ENCODE measurements at places on chromosomes 5 and 9. TPM values are rescaled to one million over a fixed set of nuclear protein-coding genes. Genes with fewer than 3 reads are reported as not detected.

GRCh38 chr9:76787677-76788076 lies 23.4 kb downstream of the PCA3 start:
- DNase-seq = no peak

The PCDHB13 gene
- total RNA-seq = 3.5 TPM

The GTF2H2C gene
- total RNA-seq = 14.6 TPM

The IFNA14 gene
- not detected for total RNA-seq

The DRD1 gene
- total RNA-seq = not detected

The PCDHA1 gene
- total RNA-seq = not detected

The ZNF462 gene
- 34.5 TPM for total RNA-seq

The CCNJL gene
- 11.3 TPM for total RNA-seq

GRCh38 chr9:77961541-77961940 lies 70.1 kb downstream of the GNAQ start:
- DNase-seq = no peak

The SMIM33 gene
- not detected for total RNA-seq

DNA sequence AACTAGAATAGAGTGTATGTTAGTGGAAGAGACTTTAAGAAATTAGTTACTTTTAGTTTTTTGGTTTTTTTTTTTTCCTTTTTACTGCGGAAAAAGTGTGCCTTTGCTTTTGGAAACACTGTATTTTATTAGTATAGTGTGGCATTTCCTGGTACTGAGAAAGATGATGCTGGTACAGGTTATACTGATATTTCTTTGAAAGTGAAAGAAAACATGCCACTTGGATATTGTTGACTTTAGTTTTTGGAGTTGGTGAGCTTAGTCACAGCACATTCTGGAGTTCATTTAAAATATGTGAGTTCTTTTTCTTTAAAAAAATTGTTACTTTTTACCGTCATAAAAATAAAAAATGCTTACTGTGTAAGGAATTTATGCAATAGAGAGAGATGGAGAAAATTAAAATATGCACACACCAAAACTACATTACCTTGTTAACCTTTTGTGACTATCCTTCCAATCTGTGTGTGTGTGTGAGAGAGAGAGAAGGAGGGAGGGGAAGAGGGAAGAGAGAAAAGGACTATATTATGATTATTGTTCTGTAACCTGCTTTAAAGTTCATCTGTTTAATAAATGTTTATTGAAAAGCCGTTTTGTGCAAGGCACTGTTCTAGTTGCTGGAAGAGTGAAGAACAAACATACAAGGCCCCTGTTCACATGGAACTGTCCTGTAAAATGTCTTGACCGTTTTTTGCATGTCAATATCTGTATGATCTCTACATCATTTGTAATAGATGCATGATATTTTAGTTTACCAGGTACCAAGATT lies 1.9 kb downstream of the UGCG start:
- DNase-seq = no peak

The PCDHB2 gene
- 3.8 TPM for total RNA-seq

DNA sequence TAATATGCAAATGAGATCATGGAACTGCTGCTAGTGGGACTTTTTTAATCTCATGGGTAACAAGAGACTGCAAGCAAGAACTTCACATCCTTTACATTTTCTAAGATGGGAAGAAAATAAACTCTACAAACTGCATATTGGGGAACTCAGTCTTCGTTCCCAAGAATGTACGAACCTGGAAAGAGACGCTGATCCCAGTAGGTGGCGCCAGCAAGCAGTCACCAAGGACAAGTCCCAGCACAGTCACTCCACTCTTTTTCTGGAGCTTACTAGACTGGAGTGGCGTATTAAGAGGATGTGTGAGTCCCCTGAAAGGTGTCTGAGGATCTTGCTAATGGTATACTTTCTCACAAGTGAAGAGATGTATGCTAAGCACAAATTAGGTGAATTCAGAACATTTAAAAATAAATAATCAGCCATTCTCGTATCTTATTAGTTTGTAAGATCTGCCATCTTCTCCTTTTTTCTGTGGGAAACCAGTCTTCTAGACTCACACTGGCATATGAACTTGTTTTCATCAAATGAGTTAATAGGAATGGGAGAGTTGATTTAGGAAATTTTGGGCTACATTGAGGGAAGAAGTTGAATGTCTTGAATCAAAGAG lies 16.0 kb upstream of the PUM3 start:
- peak; percentile 33 for DNase-seq

- no peak for DNase-seq
Measured at GRCh38 chr5:113050721-113051382, 74.3 kb downstream of the DCP2 start.

- no peak for DNase-seq
Measured at GRCh38 chr9:79769476-79770275, 197.9 kb downstream of the TLE4 start.

DNA sequence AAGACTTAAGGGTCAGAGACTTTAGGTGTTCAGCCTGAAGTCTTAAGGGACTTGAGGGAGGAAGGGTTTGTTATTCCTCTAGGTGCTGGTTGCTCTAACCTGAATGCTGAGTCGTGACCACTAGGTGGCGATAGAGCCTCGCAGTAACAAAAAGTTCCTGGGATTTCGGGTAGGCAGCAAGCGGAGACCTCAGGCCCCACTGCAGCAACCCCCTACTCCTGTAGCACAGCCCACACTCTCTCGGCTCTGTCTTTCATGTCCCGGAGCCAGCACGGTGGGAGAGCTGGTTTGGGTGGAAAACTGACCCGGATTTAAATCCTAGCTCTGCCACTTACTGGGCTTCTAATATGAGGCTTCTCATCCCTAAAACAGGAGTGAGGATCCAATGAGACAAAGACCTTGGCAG lies 100.3 kb upstream of the PANK3 start:
- DNase-seq = peak; percentile 72

DNA sequence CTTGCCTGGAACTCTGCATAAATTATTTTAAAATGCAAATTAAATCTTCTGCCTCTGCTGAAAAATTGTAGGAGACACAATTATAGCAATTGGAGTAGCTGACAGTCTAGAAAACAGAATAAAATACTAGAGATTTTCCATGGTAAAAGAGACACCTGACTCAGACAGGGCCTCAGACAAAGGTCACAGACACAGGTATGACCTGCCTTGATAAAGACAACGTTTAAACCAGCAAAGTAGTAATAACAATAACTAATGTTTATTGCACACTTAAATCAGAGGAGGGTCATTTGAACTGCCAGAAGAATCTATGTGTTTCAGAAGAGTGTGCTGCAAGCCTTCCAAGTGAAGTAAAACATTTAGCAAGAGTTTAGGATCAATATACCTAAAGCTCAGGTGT lies 3.9 kb downstream of the SOWAHA start:
- no peak for DNase-seq

DNA sequence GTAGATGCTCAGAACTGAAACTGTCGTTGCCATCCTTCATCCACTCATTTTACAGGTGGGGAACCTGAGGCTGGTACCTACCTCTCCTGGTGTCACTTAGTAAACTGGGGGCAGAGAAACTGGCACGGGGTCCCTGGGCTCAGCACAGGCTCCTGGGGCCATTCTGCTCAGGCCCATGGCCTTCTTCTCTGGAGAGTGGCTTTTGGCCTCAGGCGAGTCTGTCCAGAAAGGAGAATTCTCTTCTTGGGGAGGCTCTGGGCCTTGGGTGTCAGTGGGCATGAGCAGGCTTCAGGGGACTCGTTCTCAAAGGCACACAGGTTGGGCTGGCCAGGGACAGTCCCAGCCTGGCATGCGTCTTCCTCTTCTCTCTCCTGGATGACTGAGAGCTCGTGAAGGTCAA lies 24.6 kb downstream of the COL5A1 start:
- DNase-seq = no peak

GRCh38 chr9:89740722-89741121 lies 135.9 kb downstream of the GADD45G start:
- DNase-seq = no peak

The CKMT2 gene
- 1,395 TPM for total RNA-seq

GRCh38 chr9:81474792-81475191 lies 214.6 kb downstream of the TLE1 start:
- DNase-seq = no peak

GRCh38 chr5:67434466-67434865 lies 237.9 kb upstream of the CD180 start:
- no peak for DNase-seq

The TOR4A gene
- total RNA-seq = 21.5 TPM

GRCh38 chr5:166324372-166324771 lies 1967.1 kb upstream of the WWC1 start:
- DNase-seq = no peak

The SLC45A2 gene
- not detected for total RNA-seq

The PCDHGB4 gene
- total RNA-seq = 7.1 TPM

DNA sequence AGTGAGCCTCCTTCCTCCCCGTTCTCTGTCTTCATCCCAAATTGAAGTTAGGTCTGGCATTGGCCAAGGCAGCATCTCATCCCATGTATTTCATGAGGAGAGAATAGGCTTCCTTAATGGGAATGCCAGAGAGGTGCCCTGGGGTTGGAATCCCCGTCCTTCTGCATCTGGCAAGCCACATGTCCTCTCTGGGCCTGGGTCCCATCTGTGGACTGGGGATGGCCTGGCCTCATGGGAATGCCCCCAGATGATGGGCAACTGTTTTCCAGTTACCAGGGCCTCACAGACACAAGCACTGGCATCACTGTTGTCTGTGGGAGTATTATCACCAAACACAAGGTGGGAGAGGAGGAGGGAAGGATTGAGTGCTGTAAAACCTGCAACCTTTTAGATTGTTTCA lies 153.9 kb downstream of the FSTL4 start:
- no peak for DNase-seq

The GPR151 gene
- total RNA-seq = not detected

GRCh38 chr5:168093200-168093910 lies 198.1 kb upstream of the WWC1 start:
- DNase-seq = no peak

DNA sequence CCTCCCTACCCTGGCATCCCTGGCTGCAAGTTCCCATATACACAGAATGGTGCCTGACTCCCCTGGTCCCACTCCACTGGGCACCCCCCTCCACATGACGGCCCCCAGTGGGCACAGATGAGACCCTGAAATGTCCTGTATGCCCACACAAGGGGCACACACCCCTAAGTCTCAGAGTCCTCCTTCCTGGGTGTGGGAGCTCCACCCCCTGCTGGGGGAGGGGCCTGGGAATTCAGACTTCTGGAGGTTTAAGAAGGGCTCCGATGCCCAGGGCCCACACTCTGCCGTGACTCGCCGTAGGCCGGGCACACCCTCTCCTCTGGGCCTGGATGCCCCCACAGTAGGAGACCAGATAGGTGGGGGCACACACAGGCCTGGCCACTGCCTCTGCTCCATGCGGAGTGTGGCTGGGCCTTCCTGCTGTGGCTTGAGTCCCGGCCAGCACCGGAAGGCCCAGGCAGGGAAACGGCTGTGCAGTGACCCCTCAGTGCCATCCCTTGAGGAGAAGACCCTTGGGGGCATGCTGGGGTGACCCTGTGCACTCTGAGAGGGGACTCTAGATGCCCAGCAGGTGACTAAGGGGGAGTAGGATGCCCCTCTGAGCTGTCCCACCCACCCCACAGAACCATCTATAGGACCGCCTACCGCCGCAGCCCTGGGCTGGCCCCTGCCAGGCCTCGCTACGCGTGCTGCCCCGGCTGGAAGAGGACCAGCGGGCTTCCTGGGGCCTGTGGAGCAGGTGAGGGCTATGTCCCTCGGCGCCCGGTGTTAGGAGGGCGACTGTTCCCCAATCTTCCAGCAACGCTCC lies 6.5 kb downstream of the EGFL7 start:
- no peak for DNase-seq

DNA sequence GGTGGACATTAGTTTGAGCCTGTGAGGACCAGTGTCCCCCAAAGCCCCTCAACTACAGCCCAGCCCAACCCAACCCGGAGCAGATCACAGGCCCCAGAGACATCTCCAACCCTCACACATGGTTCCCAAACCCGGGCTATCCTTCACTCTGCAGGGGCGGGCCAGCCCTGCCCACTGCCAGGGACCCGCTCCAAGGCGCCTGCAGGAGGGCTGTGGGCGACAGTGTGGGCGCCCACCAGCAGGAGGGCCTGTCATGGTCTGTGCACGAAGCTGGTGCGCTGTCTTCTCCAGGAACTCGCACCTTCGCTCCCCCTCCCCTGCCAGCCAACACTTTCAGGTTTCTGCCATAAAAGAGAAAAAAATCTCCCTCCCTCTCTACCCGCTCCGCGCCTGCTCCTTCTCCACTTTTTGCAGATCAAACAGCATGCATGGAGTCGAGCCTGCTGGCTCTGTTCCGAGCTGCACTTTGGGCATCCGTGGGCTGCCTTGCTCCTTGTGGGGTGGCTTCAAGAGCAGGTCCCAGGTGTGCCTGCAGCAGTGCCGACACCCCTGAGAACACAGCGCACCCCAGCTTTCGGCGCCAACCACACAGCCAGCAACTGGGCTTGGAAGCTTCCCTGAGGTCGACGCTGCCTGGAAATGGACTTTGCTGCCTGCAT lies 133.7 kb upstream of the PPP1R26 start:
- DNase-seq = no peak

The SPATA31E1 gene
- not detected for total RNA-seq

- no peak for DNase-seq
Measured at GRCh38 chr5:56506211-56506965, 273.3 kb upstream of the ANKRD55 start.

The FLT4 gene
- 5.1 TPM for total RNA-seq

- DNase-seq = no peak
Measured at GRCh38 chr5:35182910-35183535, 47.3 kb downstream of the PRLR start.

DNA sequence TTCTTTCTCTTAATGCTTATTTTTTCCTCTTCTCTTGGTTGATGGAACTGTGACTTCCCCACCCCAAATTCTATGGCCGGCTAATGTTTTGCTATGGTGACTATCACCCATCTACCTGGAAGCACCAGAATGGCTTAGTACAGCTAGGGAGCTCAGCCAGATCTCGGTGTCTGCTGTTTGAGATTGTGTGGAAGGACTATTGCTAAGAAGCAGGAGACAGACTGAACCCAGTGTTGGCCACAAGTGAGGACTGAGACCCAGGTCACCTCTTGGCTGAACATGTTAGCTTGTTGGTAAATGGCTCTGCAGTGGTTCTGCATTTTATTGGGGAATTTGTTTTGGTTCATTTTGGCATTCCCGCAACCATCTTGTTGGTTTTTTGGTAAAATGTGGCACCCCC lies 2.7 kb downstream of the PRRC2B start:
- DNase-seq = no peak

The IL3 gene
- total RNA-seq = not detected

The LSM11 gene
- total RNA-seq = 1.5 TPM

The ERCC6L2 gene
- 30.3 TPM for total RNA-seq

GRCh38 chr5:83348281-83348780 lies 123.2 kb upstream of the VCAN start:
- no peak for DNase-seq

DNA sequence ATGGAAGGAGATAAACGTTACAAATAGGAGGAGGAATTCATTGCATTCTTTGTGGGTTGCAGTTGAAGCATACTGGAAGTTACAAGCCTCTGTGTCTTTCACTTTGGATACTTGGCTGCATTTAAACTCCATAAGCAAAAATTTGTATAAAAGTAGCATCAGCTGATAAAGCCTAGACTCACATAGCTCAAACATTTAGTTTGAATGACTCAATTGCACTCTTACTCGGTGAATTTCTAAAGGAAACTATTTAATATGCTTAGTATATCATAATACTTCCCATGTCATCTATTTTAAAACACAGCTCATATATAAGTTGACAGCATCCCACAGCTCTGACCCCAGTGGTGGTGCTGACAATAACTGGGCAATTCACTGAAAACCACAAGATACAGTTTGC lies 596.6 kb upstream of the ZNF608 start:
- DNase-seq = no peak

- no peak for DNase-seq
Measured at GRCh38 chr5:32505756-32506155, 61.2 kb upstream of the ZFR start.

The NR2F1 gene
- 2.4 TPM for total RNA-seq

The ZNF483 gene
- 4.7 TPM for total RNA-seq

The CTXN3 gene
- total RNA-seq = not detected

The APBA1 gene
- total RNA-seq = 2.1 TPM

The BICD2 gene
- total RNA-seq = 32.7 TPM

The SLC46A2 gene
- total RNA-seq = not detected
